ENCODE measurements at places on chromosomes 7 and 10. TPM values are rescaled to one million over a fixed set of nuclear protein-coding genes. Genes with fewer than 3 reads are reported as not detected.

The GJD4 gene
- not detected for total RNA-seq

The ZP3 gene
- 4.0 TPM for total RNA-seq

The CALD1 gene
- 0.55 TPM for total RNA-seq

The NPSR1 gene
- not detected for total RNA-seq

The NRP1 gene
- 0.11 TPM for total RNA-seq

The CCDC7 gene
- 15.8 TPM for total RNA-seq

The TMEM196 gene
- not detected for total RNA-seq

The CALN1 gene
- not detected for total RNA-seq

DNA sequence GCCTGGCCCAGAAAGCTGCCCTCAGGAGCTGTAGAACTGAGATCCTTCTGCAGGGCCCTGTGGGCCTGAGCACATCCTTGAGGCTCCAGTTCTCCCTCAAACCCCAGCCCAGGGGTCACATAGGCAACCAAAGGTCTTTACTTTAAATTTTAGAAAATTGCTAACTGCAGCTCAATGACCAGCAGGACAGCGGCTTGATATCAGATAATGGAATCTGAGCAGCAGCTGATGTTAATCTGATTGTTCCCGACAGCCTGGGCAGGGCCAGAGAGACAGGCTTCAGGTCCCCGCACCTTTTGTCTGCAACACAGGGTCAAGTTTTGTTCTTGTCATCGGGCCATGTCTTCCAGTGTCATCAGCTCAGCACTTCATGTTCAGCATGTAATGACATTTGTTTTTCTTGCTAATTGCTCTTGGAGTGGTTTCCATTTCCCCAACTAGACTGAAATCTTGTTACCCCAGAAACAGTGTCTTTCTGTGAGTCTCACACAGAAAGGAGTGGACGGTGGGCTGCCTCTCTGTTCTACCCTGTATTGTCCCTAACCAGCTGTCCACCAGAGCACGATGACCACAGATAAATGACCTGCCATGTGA is 91.0 kb downstream of the PAXIP1 start:
- no peak overlapping the region for H3K4me3 ChIP-seq
- peaks cover 5% of the 10 kb centered on the region for H3K27me3 ChIP-seq
- H3K36me3 ChIP-seq = no peaks in the 10 kb centered on the region
- no peak for DNase-seq
- peaks cover 7% of the 10 kb centered on the region for H3K4me1 ChIP-seq
- no peak overlapping the region for H3K27ac ChIP-seq

DNA sequence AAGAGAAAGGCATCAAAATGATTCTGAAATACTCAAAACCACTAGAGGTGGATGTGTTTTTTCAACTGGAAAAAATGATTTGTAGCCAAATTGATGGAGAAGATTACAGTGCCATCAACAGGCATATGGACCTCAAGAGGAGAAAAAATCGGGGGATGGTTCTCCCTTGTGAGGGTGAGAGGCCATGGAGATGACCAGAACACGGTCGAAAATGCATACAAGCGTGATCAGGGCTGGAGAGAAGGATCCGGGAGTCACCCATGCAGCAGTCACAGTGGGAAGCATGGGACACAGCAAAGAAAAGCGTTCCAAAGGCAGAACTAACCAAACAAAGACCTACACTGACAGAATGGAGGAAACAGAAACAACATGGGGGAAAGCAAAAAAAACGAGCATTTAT is 80.3 kb downstream of the SLC37A3 start:
- H3K4me1 ChIP-seq = peaks cover 14% of the 10 kb centered on the region
- no peaks in the 10 kb centered on the region for H3K27me3 ChIP-seq
- DNase-seq = no peak
- H3K4me3 ChIP-seq = no peak overlapping the region
- H3K36me3 ChIP-seq = peaks cover 2% of the 10 kb centered on the region
- H3K27ac ChIP-seq = no peak overlapping the region

DNA sequence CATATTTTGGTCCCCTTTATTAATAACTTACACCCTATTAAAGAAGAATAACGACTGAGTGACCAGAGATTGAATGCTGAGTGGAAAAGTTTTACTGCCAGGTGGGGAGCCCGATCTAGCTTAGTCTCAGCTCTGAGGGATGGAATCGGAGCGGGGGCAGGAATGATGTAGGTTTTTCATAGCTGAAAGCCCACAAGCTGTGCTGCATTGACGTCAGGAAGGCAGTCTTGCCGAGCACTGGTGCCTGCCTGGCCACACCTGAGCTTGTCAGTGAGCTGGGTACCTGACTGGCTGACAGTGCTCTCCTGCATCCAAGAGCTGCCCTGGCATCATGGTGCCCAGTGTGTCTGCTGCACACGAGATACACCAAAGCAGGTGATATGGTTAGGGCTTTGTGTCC is 34.8 kb downstream of the GRK5 start:
- H3K27me3 ChIP-seq = no peaks in the 10 kb centered on the region
- H3K27ac ChIP-seq = no peak overlapping the region
- no peaks in the 10 kb centered on the region for H3K36me3 ChIP-seq
- peaks cover 13% of the 10 kb centered on the region for H3K4me1 ChIP-seq

DNA sequence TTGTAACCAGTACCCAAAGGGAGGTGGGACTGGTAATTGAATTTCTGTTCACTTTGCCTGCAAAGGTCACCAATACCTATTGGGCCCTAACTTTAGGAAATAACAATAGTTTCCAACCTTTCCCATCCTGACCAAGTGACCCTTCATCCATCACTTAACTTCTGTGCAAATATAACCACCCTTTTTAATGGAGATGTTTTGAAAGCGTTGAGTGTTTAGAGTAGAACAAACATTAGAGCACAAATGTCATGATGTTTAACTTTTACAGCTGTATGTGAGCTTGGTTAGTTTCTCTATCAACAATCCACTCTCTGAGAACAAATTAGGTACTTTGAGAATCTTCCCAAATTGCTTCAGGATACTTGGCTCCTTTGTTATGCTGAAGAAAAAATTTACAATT is 66.4 kb downstream of the MET start:
- no peak for DNase-seq
- no peaks in the 10 kb centered on the region for H3K4me1 ChIP-seq

DNA sequence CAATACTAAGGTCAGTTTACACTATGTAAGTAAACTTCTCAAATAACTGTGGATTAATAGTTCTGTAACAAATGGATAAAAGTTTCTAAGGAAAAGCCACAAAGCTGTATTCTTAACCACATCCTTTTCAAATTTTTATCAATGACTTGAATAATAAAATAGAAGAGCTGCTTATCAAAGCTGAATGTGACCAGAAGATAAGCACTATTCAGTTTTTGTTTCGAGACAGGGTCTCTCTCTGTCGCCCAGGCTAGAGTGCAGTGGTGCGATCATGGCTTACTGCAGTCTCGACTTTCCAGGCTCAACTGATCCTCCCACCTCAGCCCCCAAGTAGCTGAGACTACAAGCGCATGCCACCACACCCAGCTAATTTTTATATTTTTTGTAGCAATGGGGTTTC is 17.0 kb downstream of the UPF2 start:
- no peaks in the 10 kb centered on the region for H3K27me3 ChIP-seq
- peaks cover 44% of the 10 kb centered on the region for H3K36me3 ChIP-seq
- H3K4me1 ChIP-seq = peaks cover 34% of the 10 kb centered on the region
- H3K4me3 ChIP-seq = no peak overlapping the region

GRCh38 chr10:3042589-3042988 is 24.8 kb upstream of the PFKP start:
- no peak overlapping the region for H3K4me3 ChIP-seq
- DNase-seq = no peak
- H3K27me3 ChIP-seq = peaks cover under 1% of the 10 kb centered on the region
- no peaks in the 10 kb centered on the region for H3K36me3 ChIP-seq
- H3K4me1 ChIP-seq = no peaks in the 10 kb centered on the region

- H3K4me3 ChIP-seq = no peak overlapping the region
- peaks cover 17% of the 10 kb centered on the region for H3K4me1 ChIP-seq
- no peak overlapping the region for H3K27ac ChIP-seq
Measured at GRCh38 chr10:77036993-77037734, 600.4 kb downstream of the KCNMA1 start.

- no peaks in the 10 kb centered on the region for H3K4me1 ChIP-seq
- peaks cover 22% of the 10 kb centered on the region for H3K36me3 ChIP-seq
- H3K27ac ChIP-seq = no peak overlapping the region
- no peak for DNase-seq
Measured at GRCh38 chr7:2541291-2542010, 13.9 kb downstream of the BRAT1 start.

- H3K27ac ChIP-seq = no peak overlapping the region
- H3K36me3 ChIP-seq = no peaks in the 10 kb centered on the region
- no peak overlapping the region for H3K4me3 ChIP-seq
Measured at GRCh38 chr10:94427166-94427565, 24.8 kb downstream of the TBC1D12 start.

DNA sequence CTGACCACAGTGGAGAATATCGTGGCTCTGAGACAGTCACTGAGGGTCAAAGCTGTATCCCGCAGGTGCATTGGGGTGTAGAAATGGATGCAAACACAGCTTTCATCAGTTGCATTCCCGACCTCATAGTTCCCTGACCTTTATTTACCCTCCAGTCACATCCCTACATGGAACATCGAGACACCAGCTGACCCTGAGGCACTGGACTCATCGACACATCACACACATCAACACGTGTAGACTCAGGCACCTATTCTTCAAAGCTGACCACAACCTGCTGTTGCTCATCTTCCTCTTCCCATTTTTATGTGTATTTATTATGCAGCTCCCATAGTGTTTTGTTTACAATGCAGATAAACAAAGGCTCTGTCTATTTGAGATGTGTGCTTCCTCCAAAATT is 396.9 kb upstream of the NRP1 start:
- DNase-seq = no peak
- no peak overlapping the region for H3K4me3 ChIP-seq
- no peaks in the 10 kb centered on the region for H3K36me3 ChIP-seq

GRCh38 chr7:105640956-105641810 is 59.9 kb upstream of the EFCAB10 start:
- no peak overlapping the region for H3K27ac ChIP-seq
- H3K4me1 ChIP-seq = no peaks in the 10 kb centered on the region
- no peak for DNase-seq
- no peak overlapping the region for H3K4me3 ChIP-seq
- H3K27me3 ChIP-seq = no peaks in the 10 kb centered on the region
- H3K36me3 ChIP-seq = no peaks in the 10 kb centered on the region

DNA sequence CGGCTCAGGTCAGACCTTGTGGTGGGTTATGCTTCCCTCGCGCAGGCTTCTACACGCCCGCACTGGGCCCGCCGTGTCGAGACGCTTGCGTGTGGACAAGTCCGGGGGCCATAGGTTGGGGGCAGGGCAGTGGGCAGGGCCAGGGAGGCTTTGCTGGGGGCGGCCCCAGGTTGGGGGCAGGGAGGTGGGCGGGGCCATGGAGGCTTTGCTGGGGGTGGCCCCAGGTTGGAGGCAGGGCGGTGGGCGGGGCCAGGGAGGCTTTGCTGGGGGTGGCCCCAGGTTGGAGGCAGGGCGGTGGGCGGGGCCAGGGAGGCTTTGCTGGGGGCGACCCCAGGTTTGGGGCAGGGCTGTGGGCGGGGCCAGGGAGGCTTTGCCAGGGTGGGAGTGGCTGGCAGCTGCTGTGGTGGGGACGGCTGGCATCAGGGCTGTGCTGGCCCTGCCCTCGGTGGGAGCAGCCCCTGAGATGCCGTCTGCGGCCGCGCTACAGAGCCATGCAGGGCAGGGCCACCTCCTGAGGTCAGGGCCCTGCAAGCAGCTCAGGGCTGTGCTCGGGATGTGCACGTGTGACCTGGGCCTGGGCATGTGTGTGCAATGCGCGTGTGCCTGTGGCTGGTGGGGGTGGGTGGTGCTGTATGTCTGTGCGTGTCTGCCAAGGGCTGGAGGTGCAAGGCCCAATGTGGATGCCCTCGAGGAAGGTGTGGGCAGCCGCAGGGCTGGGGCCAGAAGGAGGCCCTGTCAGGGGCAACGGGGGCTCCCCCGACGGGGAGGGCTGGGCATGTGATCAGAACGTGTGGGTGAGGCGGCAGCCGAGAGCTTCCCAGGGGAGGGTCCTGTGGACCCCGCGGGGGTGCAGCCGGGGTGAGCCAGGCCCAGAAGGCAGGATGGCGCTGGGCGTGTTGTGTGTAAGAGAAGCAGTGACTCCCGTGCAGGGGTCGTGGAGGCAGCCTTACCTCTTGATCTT is 72.5 kb upstream of the NKX6-2 start:
- H3K4me1 ChIP-seq = peaks cover 8% of the 10 kb centered on the region
- no peak for DNase-seq
- H3K36me3 ChIP-seq = no peaks in the 10 kb centered on the region
- H3K4me3 ChIP-seq = no peak overlapping the region
- H3K27ac ChIP-seq = no peak overlapping the region
- peaks cover 12% of the 10 kb centered on the region for H3K27me3 ChIP-seq

DNA sequence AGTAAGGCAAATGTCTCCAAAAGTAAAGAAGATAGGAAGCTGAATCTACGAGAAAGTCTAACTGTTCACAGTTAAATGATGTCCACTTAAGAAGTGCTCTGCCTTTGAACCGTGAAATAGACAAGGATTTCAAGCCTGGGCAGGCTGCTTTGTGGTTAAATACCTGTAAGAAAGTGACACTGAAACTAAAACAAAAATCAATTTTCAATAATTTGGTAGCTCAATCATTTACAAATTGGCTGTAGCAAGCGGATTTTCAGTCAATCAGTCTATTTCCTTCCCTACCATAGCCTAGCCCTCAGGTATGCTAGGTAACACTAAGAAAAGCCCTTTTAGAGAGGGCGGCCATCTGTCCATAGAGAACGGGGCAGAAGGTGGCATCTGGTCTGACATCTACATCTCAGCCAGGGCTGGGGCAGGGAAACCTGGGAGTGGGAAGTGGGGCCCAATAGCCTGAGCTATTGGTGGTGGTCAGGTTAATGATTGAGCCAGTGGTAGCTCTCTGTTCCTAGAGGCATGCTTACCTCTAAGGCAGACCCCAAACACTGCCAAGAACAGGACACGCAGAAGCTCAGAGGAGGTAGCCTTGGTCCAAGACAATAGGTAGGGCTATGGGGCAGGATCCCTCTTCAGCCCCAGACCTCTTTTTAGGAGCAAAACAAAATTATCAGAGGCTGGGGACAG is 223.2 kb downstream of the CCSER2 start:
- no peak for DNase-seq
- no peaks in the 10 kb centered on the region for H3K36me3 ChIP-seq
- H3K4me1 ChIP-seq = no peaks in the 10 kb centered on the region
- H3K27me3 ChIP-seq = peaks cover 10% of the 10 kb centered on the region

DNA sequence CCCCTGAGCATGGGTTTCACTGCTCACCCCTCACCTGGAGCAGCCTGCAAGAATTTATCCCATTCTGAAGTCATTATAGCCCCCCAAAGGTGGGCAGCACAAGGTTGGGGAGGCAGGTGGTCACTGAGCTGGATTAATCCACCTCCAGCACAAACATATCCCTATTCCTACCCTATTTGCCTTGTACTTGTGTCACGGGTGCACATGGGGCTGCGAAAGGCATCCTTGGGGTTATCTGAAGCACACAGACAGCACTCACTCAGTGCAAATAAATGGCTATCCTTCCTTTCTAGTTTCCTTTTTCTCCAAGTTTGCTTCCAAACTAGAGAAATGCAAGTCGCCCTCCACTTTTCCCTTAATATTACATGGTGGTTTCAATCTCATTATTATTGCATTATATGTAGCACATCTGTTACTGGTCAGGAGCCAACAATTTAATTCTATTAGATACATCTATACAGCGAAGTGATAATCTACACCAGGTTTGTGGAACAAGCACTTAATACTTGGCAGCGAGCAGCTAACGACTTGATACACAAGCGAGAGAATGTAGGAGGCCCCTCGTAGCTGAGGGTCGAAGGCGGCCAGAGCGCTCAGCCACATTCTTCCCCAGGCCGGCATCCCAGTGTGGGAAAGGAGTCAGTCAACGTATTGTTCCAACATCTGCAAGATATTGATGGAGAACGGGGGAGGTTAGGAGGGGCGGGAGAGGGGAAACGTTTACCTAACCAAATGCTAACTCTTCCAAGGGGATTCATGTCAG is 121.3 kb upstream of the HABP2 start:
- no peak overlapping the region for H3K4me3 ChIP-seq
- no peak overlapping the region for H3K27ac ChIP-seq
- DNase-seq = no peak
- H3K4me1 ChIP-seq = no peaks in the 10 kb centered on the region
- H3K36me3 ChIP-seq = no peaks in the 10 kb centered on the region
